Endothelial cell of umbilical vein (primary cell): ENCODE measurements at places on chromosomes 1 and 21.

DNA sequence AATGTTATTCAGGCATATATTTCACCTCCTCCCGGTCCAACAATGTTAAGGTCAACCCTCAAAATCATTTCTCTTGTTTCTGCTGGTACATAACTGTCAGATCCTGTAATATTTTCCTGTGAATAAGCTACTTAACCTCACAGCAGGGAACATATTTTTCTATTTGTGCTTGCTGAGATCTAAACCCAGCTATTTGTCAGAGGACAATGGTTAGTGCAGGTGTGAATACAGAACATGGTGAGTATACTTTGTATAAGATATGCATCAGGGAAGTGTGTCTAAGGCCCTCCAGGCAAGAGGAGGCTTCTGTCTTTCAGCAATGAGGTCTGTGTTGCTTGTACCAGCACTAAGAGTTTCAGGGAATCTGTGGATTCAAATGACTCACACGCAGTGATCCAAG lies 970.6 kb downstream of the NCAM2 start:
- H3K4me1 ChIP-seq: no peaks in the 10 kb centered on the region
- no peaks in the 10 kb centered on the region for H3K36me3 ChIP-seq
- H3K4me3 ChIP-seq: no peak overlapping the region
- no peak overlapping the region for H3K27ac ChIP-seq

GRCh38 chr1:65222340-65222940 lies 74.4 kb downstream of the AK4 start:
- no peak overlapping the region for H3K27ac ChIP-seq
- H3K4me3 ChIP-seq: no peak overlapping the region
- H3K4me1 ChIP-seq: no peaks in the 10 kb centered on the region
- no peaks in the 10 kb centered on the region for H3K36me3 ChIP-seq
- H3K27me3 ChIP-seq: no peaks in the 10 kb centered on the region
- DNase-seq: no peak

GRCh38 chr21:29991624-29992023 lies 51.8 kb upstream of the GRIK1 start:
- H3K27me3 ChIP-seq: no peaks in the 10 kb centered on the region
- H3K4me3 ChIP-seq: no peak overlapping the region

DNA sequence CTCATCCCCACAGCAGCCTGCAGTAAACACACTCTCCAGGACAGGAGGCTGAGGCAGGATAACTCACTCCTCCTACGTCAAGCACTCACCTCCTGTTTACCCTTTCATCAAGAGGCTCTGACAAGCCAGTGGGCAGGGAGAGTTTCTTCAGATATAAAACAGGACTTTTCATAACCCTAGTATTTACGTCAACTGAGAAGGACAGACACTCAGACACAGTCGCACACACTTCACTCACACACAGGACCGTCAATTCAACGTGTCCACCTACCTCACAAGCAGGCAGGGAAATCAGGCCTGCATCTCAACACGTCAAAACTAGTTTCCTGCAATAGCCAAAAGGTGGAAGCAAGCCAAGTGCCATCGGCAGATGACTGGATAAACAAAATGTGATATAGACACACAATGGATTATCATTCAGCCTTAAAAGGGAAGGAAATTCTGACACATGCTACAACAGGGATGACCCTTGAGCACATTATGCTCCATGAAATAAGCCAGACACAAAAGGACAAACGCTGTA lies 48.6 kb downstream of the ITPKB start:
- peak; percentile 89 for DNase-seq
- peaks cover 14% of the 10 kb centered on the region for H3K4me1 ChIP-seq
- no peaks in the 10 kb centered on the region for H3K27me3 ChIP-seq
- no peak overlapping the region for H3K4me3 ChIP-seq
- H3K27ac ChIP-seq: peak overlapping the region; percentile 42
- H3K36me3 ChIP-seq: no peaks in the 10 kb centered on the region

DNA sequence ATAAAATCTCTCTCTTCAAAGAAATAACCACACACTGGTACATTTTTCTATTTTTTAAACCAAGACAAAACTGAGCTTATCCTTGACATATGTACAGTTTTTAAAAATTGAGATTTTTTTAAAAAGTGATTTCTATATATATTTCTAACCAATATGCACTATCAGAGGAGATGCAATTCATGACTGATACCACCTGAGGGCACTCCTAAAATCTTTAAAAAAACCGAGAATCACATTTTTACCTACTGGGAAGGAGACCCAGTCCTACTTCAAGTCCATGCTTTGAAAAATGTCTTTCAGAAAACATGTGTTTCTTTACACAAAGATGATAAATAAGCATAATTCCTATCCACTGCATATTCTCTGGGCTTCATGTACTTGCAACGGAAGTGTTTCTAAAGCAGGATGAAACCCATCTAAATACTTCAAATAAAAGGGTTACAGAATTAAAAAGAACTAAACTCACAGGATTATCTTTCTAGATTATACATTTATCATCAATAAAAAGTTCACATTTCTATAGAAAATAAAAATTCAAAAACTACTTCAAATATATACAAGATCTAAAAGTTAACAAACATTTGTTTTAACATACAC lies 98.6 kb downstream of the ENAH start:
- H3K27ac ChIP-seq: no peak overlapping the region
- no peaks in the 10 kb centered on the region for H3K27me3 ChIP-seq
- no peaks in the 10 kb centered on the region for H3K36me3 ChIP-seq
- no peak overlapping the region for H3K4me3 ChIP-seq
- DNase-seq: peak; percentile 57

- peak; percentile 69 for DNase-seq
- peaks cover 28% of the 10 kb centered on the region for H3K4me1 ChIP-seq
- no peaks in the 10 kb centered on the region for H3K36me3 ChIP-seq
- no peaks in the 10 kb centered on the region for H3K27me3 ChIP-seq
- peak overlapping the region; percentile 85 for H3K27ac ChIP-seq
Observed at GRCh38 chr1:86703696-86704457, 499 bp upstream of the SH3GLB1 start.

- H3K4me1 ChIP-seq: no peaks in the 10 kb centered on the region
- H3K36me3 ChIP-seq: no peaks in the 10 kb centered on the region
- no peak overlapping the region for H3K27ac ChIP-seq
- H3K27me3 ChIP-seq: no peaks in the 10 kb centered on the region
- DNase-seq: no peak
Observed at GRCh38 chr1:54814571-54814970, 13.4 kb upstream of the TTC22 start.

GRCh38 chr1:230391776-230392535 lies 34.2 kb downstream of the PGBD5 start:
- H3K27ac ChIP-seq: no peak overlapping the region
- H3K27me3 ChIP-seq: no peaks in the 10 kb centered on the region
- no peak overlapping the region for H3K4me3 ChIP-seq
- H3K4me1 ChIP-seq: no peaks in the 10 kb centered on the region

DNA sequence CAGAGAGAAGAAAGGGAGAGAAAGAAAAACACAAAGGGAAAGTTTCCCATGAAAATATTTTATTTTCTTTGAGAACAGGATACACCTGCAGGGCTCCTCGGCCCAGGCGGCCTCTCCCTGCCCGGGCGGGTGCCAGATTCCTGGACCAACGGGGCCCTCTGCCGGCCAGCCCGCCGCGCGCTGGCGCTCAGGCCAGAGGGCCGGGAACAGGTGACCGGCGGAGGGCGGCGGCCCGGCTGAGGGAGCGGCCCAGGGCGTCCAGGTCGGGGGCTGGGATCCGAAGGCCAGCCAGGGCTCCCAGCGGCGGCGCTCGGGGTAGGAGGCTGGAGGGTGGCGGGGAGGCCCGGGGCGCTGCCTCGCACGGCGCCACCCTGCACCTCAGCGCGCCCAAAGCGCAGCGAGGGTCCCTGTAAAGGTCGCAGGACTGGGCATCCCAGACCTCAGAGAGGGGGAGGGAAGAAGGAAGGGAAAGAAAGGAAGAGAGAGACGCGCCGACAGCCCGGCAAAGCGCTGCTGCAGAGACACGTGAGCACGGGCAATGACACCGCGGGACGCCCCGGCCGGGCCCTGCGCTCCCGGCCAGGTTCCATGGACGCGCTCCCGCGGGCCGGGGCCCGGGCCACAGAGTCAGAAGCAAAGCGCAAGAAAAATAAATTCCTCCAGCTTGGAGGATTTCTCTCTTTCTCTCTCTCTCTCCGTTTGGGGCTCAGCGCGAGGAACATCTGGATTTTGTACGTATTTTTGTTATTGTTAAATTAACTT lies 927 bp downstream of the WNT9A start:
- H3K36me3 ChIP-seq: no peaks in the 10 kb centered on the region
- no peak for DNase-seq
- H3K4me3 ChIP-seq: peak overlapping the region; percentile 44
- no peak overlapping the region for H3K27ac ChIP-seq
- peaks cover 16% of the 10 kb centered on the region for H3K4me1 ChIP-seq
- peaks cover 3% of the 10 kb centered on the region for H3K27me3 ChIP-seq

- no peaks in the 10 kb centered on the region for H3K4me1 ChIP-seq
- DNase-seq: peak; percentile 16
Observed at GRCh38 chr1:150118716-150119115, 31.0 kb upstream of the PLEKHO1 start.

- no peaks in the 10 kb centered on the region for H3K36me3 ChIP-seq
- DNase-seq: no peak
- H3K4me3 ChIP-seq: no peak overlapping the region
- H3K27ac ChIP-seq: no peak overlapping the region
- H3K4me1 ChIP-seq: peaks cover under 1% of the 10 kb centered on the region
Observed at GRCh38 chr1:40926441-40926840, 53.1 kb upstream of the CTPS1 start.

GRCh38 chr1:151991663-151992302 lies 1.9 kb downstream of the S100A10 start:
- no peaks in the 10 kb centered on the region for H3K36me3 ChIP-seq
- H3K27ac ChIP-seq: peak overlapping the region; percentile 83
- H3K4me3 ChIP-seq: peak overlapping the region; percentile 70

GRCh38 chr1:237170149-237170548 lies 128.2 kb downstream of the RYR2 start:
- H3K36me3 ChIP-seq: no peaks in the 10 kb centered on the region
- H3K4me3 ChIP-seq: no peak overlapping the region
- no peak for DNase-seq
- H3K27me3 ChIP-seq: no peaks in the 10 kb centered on the region
- H3K4me1 ChIP-seq: peaks cover 6% of the 10 kb centered on the region
- H3K27ac ChIP-seq: no peak overlapping the region

GRCh38 chr21:30117631-30118030 lies 49.0 kb downstream of the CLDN17 start:
- no peak overlapping the region for H3K27ac ChIP-seq
- no peak overlapping the region for H3K4me3 ChIP-seq
- no peaks in the 10 kb centered on the region for H3K36me3 ChIP-seq
- no peaks in the 10 kb centered on the region for H3K4me1 ChIP-seq
- no peaks in the 10 kb centered on the region for H3K27me3 ChIP-seq
- DNase-seq: no peak

DNA sequence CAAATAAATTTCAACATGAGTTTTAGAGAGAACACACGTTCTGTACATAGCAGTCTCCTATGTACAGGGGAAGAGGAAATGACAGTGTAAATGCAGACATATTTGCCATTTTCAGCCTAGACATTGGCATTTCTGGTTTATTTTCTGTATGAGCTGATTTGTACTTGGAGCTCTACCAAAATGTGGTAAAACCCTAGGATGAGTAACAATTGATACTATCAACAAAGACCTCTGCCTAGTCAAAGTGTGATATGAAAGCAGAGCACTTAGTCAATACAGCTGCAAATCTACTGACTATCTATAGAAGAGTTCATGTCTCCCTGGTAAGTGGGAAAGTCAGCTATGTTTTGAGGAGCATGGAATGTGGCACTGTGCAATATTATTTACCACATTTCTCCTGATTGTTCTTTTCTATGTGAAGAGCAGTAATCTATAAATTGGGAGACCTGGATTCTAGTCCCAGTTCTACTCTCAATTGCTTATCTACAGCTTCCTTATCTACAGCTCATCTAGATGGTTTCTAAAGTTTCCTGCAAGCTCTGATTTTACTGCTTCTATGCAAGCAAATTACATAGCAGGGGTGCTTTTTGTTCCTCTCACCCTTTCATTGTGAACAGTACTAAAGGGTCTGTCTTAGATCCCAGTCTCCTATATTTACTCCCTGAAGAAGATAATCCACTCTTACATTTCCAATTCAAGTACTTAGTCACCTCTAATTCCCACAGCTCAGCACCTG lies 334.2 kb downstream of the NTNG1 start:
- H3K36me3 ChIP-seq: no peaks in the 10 kb centered on the region
- no peak overlapping the region for H3K4me3 ChIP-seq
- no peak for DNase-seq
- no peaks in the 10 kb centered on the region for H3K4me1 ChIP-seq
- no peak overlapping the region for H3K27ac ChIP-seq

DNA sequence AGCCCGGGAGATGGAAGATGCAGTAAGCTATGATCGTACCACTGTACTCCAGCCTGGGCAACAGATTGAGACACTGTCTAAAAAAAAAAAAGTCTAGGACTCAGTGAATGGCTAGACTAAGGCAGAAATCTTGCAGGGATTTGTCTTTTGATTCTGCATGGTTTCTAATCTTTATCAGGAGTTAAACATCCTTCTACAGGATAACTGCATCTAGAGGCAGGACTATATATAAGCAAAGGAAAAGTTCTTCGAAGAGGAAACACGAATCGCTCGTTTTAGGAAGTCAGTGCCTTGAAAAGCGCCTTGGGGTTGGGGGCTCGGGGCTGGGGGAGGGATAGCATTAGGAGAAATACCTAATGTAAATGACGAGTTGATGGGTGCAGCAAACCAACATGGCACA lies 602 bp upstream of the UFC1 start:
- H3K36me3 ChIP-seq: peaks cover 2% of the 10 kb centered on the region
- H3K4me1 ChIP-seq: no peaks in the 10 kb centered on the region

GRCh38 chr1:110135246-110135645 lies 15.0 kb upstream of the SLC6A17 start:
- no peak overlapping the region for H3K4me3 ChIP-seq
- H3K27me3 ChIP-seq: peaks cover 44% of the 10 kb centered on the region
- DNase-seq: no peak
- H3K4me1 ChIP-seq: no peaks in the 10 kb centered on the region
- no peak overlapping the region for H3K27ac ChIP-seq

DNA sequence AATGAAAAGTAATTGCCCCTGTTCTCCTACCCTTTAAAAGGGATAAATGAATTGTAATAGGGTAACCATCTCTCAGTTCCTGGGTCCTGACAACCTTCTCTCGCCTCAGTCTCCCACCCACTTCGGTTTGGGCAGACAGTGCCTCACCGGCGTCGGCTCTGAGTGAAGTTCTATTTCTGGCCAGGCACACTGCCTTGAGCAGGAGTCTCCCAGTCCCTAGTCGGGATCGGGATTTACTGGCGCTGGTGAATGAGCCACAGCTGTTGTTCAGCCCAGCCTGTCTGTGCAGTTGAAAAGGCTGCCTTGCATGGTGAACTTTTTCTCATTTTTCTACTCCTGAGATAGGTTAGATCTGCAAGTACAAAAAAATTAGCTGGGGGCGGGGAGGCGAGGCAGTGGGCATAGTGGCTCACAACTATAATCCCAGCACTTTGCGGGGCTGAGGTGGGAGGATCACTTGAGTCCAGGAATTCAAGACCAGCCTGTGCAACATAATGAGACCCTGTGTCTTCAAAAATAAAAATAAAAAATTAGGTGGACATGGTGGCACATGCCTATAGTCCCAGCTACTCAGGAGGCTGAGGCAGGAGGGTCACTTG lies 7.4 kb downstream of the PLEKHM2 start:
- no peak for DNase-seq
- H3K4me1 ChIP-seq: peaks cover 12% of the 10 kb centered on the region
- H3K36me3 ChIP-seq: peaks cover 2% of the 10 kb centered on the region
- H3K27me3 ChIP-seq: no peaks in the 10 kb centered on the region
